ENCODE measurements at places on chromosomes 13 and 19. TPM values are rescaled to one million over a fixed set of nuclear protein-coding genes. Genes with fewer than 3 reads are reported as not detected.

GRCh38 chr19:20925481-20925880 is 2.4 kb downstream of the ZNF85 start:
- DNase-seq = no peak

- no peak for DNase-seq
These were observed 2.3 kb downstream of the DHRS12 start for GRCh38 chr13:51801631-51802099.

GRCh38 chr19:44371815-44372480 is 15.5 kb upstream of the ZNF112 start:
- no peak for DNase-seq

DNA sequence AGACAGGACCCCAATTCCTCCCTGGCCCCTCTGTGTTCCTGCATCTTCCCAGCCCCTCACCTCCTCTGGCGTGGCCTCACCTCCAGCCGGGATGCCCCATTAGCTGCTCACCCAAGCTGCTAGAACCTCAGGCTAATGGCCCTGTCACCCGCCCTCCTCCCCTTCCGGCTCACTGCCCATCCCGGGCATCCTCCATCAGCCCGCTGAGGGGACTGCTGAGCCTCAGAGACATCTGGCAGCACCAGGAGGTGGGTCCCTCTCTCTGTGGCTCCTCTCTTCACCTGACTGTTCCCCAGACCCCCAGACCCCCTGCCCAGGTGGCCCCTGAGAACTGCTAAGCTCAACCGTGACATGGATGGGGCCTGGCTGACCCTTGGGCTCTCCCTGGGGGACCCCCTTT is 2.9 kb downstream of the FFAR1 start:
- no peak for DNase-seq

- DNase-seq = no peak
These were observed 595 bp downstream of the TLE2 start for GRCh38 chr19:3028305-3029064.

GRCh38 chr13:65292488-65292901 is 1937.6 kb downstream of the PCDH9 start:
- DNase-seq = no peak

GRCh38 chr13:46992383-46992952 is 95.6 kb upstream of the HTR2A start:
- DNase-seq = no peak

GRCh38 chr13:65159803-65160202 is 2070.3 kb downstream of the PCDH9 start:
- no peak for DNase-seq

DNA sequence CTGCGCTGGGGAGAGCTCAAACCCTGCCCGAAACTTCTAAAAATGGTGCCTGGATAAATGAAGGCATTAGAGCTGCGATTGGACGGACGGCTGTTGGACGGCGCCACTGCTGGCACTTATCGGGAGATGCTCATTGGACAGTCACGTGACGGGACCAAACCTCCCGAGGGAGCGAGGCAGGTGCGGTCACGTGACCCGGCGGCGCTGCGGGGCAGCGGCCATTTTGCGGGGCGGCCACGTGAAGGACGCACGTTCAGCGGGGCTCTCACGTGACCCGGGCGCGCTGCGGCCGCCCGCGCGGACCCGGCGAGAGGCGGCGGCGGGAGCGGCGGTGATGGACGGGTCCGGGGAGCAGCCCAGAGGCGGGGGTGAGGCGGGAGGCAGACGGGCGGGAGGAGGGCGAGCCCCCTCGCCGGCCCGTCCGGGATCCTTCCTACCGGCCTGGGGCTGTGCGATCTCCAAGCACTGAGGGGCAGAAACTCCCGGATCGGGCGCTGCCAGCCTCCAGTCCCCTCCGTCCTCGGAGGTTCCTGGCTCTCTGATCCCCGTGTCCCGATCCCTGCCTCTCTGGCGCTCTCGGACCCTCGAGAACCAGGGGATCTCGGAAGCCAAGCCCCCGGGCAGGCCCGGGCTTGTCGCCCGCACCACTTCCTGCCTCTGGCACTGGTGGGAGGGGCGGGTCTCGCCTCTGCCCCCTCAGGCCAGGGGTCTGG is at the start of gene BAX:
TSS of gene BAX (plus strand) at position 281 of the 713 bp plus-strand sequence. CDS start at position 335, 54 bp downstream.
- peak; percentile 80 for DNase-seq

- DNase-seq = no peak
These were observed 278.6 kb upstream of the EDNRB start for GRCh38 chr13:78197231-78197630.

DNA sequence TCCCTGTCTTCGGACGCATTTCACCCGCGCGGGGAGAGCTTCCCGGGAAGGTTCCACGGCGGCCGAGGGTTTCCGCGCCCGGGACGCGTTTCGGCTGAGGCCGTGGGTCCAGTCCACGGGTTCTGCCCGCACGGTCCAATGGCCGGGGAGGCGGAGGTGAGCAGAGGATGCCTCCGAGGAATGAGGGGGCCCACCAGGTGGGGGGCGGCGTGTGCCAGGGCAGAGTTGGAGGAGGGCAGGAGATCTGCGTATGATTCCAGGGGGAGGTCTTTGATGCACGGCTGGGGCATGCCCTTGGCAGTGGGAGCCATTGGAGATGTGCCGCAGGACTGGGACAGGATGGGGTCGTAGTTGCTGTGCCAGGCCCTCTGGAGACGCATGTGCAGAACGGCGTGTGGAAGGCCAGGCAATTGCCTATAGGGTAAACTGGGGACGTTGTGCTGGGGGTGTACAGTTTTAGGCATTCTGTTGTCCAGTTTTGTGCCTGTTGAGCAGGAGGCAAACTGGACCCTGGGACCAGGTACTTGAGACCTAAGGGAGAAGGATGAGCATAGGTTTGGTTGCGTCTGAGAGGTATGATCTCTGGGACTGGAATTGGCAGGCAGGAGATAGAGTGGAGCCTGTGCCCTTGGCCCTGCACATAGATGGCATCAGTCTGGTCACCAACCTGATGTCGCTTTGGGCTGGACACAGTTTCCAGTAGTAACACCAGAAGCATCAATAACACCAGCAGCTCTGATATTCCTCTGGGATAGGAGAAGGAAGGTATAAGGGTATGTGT is 751 bp downstream of the ZNF584 start:
- no peak for DNase-seq

DNA sequence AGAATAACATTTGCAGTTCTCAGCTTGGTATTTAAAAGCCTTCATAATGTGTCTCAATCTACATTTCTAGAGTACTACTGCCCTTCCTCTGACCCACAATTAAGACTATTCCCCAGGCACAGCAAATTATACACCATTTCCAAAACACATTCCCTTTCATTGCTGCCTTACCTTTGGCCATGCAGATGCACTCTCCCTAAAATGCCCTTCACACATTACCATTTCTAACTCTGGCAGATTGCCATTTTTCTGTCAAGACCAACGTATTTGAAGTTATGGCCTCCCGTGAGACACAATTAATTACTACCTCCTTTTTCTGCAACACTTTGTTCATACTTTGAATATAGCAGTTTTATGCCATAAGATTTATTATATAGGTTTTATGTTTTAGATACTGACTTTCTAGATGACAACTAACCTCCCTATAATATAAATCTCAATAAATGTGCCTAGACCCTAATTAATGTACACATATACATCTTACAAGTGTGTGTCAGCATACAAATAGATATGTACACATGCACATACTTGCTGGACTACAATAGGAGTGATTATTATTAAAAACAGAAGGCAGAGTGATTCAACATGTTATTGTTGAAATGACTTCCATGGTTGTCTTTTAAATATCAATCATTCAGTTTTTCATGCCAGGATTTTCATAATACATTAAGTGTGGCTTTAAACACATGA is 2902.5 kb downstream of the PCDH9 start:
- DNase-seq = no peak

NOTCH3 gene
- polyA plus RNA-seq = not detected

PRTN3 gene
- not detected for polyA plus RNA-seq

CYP2A6 gene
- polyA plus RNA-seq = 0.48 TPM

MEDAG gene
- polyA plus RNA-seq = not detected

Data from immature natural killer cell (primary cell).